ENCODE measurements at places on chromosomes 2 and 18.
A peak's percentile ranks its signal among the peaks of the same experiment; 100 is the strongest.

DNA sequence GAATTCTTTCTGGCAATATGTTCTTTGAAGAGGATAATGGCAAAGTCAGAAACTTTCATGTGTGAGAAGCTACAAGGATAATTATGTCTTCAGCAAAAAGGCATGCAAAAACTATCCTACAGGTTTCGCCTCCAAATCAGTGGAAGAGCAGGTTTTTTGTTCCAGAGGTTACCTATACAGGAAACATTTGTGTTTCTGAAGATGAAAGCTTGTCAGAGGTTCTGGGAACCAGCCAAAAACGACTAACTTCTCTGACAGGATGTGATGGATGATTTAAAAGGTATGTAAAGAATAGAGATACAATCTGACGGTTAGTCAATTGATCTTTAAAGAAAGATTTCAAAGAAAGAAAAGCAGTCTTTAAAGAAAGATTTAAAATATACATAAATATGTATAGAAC, 37.6 kb downstream of the RND3 start:
- DNase-seq, result no peak

DNA sequence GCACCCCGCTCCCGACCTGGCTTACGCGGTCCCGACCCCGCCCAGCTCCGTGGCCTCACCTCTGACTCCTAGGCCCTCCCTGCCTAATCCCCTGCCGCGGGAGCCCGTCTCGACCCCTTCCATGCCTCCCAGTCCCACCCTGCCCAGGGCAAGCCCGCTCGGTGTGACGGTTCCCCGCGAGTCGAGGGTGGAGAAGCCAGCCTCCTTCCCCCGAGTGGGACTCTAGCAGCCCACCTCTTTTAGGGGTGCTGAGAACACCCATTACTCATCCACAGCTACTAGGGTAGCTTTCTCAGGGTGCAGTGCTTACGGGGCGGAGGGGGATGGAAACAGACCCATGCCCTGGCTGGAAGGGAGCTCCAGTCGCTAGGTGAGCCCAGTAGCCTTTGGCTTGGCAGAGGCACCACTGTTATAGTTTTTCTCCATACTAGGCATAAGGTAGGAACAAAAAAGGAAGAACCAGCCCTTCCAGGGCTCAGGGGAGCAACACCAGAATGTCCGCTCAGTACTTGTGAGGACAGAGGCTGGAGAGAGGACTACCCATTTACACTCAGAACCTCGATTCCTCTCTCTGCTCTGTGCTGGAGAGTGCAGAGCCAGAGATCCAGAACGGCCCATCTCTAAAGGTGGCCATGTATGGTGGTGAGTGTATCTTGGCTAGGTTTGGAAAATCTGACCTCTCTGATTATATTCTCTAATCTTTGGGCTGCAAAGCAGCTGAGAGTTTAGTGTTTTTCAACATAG, 606 bp downstream of the AGBL5 start:
- peak; percentile 36 for DNase-seq

DNA sequence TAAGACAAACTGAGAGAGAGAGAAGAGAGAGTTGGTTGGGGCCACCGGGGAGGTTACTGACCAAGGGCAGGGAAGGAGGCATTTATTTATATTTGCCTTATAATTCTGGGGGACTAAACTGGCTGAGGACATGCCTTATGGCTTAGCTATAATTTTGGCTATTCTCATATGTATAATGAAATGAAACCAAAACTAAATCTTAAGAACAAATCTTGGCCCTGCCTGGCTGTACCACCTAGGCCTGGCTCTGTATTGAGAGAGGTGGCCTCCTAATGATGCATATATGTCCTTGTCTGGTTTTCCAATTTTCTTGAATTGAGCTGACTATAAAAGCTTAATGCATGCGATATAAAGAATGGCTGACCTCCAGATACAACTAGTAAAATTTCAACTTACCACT, 3.5 kb upstream of the PPP1CB start:
- DNase-seq, result no peak

DNA sequence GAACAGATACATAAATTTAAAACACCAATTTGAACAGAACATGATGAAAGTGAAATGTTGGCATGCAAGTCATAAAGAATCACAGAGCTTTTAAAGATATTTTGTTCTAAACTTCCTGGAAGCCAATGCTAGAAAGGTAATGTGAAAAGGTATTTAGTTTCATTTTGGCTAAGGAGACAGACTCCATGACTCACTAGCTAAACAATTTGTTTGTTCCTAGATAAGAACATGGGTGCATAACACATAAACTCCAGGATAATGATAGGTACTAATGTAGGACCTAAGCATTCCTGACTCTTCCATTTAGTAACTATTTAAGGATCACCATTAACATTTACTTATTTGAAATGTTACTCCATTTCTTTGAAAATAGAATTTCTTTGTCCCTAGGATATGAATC, 292.5 kb upstream of the CNTNAP5 start:
- DNase-seq, result no peak

GRCh38 chr2:189066037-189066436, 91.9 kb downstream of the COL3A1 start:
- DNase-seq, result no peak

DNA sequence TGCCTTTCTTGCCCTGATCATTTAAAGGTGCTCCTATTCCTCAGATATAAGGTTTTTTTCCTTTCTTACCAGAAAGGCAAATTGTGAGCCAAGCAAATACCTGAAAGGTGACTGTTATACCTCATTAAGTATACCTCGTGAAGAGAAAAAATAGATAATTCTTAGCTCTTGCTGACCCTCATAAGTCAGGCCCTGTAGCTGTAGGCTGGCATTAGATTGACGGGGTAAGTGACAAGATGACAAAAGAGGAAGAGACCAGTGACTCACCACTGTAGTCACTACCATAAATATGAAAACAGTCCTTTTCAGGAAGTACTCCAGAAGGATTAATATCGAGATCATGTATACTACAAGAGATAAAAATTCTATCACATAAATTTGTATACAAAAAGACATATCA, 104.6 kb downstream of the PTPN4 start:
- no peak for DNase-seq

DNA sequence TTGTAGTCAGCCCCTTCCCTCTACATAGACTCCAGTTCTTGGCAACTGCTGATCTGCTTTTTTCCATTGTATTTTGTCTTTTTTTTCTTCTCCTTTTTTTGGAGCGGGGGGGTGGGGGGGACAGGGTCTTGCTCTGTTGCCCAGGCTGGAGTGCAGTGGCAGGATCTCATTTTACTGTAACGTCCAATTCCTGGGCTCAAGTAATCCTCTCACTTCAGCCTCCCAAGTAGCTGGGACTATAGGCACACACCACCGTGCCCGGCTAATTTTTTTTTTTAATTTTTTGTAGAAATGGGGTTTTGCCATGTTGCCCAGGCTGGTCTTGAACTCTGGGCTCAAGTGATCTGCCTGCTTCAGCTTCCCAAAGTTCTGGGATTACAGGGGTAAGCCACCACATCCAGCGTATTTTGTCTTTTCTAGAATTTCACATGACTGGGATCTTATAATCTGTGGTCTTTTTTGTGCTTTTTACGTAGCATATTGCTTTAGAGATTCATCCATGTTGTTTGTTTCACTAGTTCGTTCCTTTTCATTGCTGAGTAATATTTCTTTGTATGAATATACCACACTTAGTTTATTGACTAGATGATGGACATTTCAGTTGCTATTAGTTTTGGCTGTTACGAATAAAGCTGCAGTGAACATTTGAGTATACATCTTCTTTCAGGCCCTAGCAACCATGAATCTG, 17.9 kb downstream of the EML4 start:
- no peak for DNase-seq

DNA sequence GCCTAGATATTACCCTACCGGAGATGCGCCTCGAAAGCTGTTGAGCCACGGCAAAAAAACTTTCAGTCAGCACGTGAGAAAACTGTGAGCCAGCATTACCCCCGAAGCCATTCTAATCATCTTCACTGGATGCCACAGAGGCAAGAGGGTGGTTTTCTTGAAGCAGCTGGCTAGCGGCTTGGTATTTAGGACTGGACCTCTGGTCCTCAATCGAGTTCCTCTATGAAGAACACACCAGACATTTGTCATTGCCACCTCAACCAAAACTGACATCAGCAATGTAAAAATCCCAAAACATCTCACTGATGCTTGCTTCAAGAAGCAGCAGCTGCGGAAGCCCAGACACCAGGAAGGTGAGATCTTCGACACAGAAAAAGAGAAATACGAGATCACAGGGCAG, 52.8 kb upstream of the SLC66A3 start:
- DNase-seq, result no peak

DNA sequence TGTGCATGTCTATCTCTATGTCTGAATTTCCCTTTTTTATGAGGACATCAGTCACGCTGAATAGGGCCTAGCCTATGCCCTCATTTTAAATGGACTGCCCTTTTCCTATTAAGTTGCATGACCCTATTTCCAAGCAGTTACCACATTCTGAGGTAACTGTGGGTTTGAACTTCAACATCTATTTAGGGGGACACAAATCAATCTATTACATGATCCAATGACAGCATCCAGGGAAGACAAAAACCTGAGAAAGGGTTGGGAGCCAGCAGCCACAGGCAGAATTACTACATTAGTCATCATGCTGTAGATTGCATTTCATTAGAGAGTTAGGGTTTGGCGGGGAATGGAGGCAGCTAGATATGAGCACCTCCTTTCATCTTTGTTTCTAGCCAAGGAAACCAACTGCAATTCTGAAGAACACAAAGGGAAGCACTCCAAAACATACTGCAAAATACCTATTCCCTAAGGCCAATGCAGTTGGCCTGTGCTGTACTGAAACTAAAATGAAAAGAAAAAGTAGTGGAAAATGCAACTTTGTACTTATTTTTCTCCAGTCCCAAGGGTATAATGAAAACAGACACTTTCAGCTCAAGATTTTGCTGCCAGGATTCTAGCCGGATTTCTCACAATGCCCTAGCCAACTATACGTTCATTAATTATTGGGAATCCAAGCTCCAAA, 40.4 kb upstream of the C1D start:
- no peak for DNase-seq

DNA sequence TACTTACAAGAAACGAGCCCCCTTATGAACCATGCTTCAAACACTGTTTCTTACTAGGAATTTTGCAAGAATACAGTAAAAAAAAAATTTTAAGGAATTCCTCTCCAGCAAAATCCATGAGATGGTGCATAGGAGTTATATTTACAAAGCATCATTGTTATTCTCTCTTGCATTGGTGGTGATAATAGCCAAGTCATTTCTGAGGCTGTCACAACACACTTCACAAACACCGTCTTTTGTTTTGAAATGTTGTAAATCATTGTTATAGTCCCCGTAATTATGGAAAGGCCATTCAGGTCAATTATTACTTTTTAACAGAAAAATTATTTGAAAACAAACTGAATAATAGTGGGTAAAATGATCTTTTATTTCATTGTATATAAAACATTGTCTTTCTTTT, 60.1 kb downstream of the DYNC1I2 start:
- no peak for DNase-seq

DNA sequence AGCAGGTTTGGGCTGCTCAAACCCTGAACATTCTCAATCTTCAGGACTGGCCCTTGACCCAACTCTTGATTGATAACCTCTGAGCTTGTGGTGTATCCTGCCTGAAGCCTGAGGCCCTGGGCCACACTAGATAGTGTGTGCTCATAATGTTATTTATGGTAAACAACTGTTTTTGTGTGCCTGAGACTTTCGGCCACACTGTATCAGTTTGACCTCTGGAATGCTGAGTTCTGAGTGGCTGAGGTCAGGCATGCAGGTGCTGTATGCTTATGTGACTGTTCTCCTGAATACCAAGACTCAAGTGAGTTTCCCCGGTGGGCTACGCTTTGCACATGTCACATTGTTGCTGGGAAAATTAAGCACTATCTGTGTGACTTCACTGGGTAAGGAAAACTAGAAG, 82.2 kb upstream of the RMP24 start:
- no peak for DNase-seq

- DNase-seq, result no peak
These were observed 25.4 kb upstream of the SOX11 start for GRCh38 chr2:5666798-5667197.
